ENCODE measurements at places on chromosomes 16 and 17. TPM values are rescaled to one million over a fixed set of nuclear protein-coding genes. Genes with fewer than 3 reads are reported as not detected.
A peak's percentile ranks its signal among the peaks of the same experiment; 100 is the strongest.

The CACNG4 gene
- 3.9 TPM for total RNA-seq

The ESRP2 gene
- total RNA-seq: 0.70 TPM

The TRIM72 gene
- not detected for total RNA-seq

The SLC47A1 gene
- total RNA-seq: 28.5 TPM

The SEPTIN1 gene
- total RNA-seq: not detected

The CCDC200 gene
- not detected for total RNA-seq

The MT4 gene
- total RNA-seq: not detected

- H3K4me1 ChIP-seq: no peaks in the 10 kb centered on the region
- H3K36me3 ChIP-seq: no peaks in the 10 kb centered on the region
- peak; percentile 64 for DNase-seq
- H3K27me3 ChIP-seq: no peaks in the 10 kb centered on the region
- no peak overlapping the region for H3K27ac ChIP-seq
Measured at GRCh38 chr17:17354560-17355349, 51.6 kb downstream of the NT5M start.

DNA sequence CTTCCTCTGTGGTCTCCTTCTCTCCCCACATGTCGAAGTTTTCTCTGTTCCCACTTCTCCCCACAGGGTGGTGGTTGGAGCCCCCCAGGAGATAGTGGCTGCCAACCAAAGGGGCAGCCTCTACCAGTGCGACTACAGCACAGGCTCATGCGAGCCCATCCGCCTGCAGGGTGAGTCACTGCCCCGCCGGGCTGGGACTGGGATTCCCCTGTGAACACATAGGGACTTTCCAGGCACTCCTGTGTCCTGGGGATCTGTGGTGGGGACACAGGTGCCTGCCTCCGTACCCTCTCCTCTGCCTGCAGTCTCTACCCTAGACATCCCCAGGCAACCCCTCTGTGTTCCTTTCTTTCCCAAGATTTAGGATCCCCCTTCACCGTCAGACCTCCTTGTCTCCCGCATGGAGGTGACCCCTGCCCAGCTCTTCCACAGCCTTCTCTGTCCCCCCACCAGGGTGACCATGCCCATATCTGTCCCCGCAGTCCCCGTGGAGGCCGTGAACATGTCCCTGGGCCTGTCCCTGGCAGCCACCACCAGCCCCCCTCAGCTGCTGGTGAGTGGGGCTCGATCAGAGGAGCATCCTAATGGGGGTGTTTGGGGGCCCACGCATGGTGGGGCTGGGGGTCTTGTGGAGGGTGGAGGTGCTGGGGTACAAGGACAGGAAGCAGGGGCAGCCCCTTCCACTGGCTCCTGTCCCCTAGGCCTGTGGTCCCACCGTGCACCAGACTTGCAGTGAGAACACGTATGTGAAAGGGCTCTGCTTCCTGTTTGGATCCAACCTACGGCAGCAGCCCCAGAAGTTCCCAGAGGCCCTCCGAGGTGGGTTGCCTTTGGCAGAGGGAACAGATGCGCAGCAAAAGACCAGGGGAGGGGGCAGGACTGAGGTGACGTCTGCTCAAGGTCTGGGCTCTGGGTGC lies 5.8 kb downstream of the ITGAM start:
- no peak for DNase-seq
- no peaks in the 10 kb centered on the region for H3K36me3 ChIP-seq
- H3K27ac ChIP-seq: no peak overlapping the region
- no peaks in the 10 kb centered on the region for H3K4me1 ChIP-seq
- H3K27me3 ChIP-seq: no peaks in the 10 kb centered on the region
- H3K4me3 ChIP-seq: no peak overlapping the region

DNA sequence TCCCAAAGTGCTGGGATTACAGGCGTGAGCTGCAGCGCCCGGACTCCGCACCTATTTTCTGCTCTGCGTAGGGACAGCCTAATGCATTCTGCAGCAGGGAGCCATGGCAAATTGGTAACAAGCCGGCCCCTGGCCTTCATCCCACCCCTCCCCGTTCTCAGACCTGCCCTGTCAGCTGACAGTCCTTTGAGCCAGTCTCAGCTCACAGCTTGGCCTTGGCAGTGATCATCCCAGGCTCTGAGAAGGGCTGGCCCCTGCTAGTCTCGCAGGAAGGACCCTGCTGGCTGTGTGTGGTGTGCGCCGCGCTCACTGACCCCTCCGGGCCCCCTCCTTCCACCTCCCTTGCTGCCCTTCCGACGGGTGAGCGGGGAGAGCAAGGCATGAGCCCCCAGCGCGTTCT lies 10.3 kb upstream of the NPTX1 start:
- H3K27ac ChIP-seq: no peak overlapping the region
- no peaks in the 10 kb centered on the region for H3K27me3 ChIP-seq
- H3K4me3 ChIP-seq: no peak overlapping the region
- no peaks in the 10 kb centered on the region for H3K36me3 ChIP-seq
- H3K4me1 ChIP-seq: no peaks in the 10 kb centered on the region
- DNase-seq: no peak

DNA sequence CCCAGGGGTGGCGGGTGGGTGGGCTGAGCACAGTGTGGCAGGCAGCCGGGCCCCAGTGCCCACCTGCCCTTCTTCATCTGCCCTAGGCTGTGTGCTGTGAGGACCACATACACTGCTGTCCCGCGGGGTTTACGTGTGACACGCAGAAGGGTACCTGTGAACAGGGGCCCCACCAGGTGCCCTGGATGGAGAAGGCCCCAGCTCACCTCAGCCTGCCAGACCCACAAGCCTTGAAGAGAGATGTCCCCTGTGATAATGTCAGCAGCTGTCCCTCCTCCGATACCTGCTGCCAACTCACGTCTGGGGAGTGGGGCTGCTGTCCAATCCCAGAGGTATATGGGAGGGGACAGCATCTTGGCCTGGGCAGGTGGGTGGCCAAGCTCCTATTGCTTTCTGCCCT lies 6.4 kb downstream of the GRN start:
- H3K27me3 ChIP-seq: no peaks in the 10 kb centered on the region
- H3K36me3 ChIP-seq: no peaks in the 10 kb centered on the region
- no peak overlapping the region for H3K27ac ChIP-seq
- H3K4me1 ChIP-seq: no peaks in the 10 kb centered on the region
- DNase-seq: no peak

- no peak overlapping the region for H3K27ac ChIP-seq
- DNase-seq: no peak
- no peaks in the 10 kb centered on the region for H3K27me3 ChIP-seq
- H3K4me1 ChIP-seq: no peaks in the 10 kb centered on the region
- no peak overlapping the region for H3K4me3 ChIP-seq
Measured at GRCh38 chr16:12553191-12553590, 250.5 kb downstream of the CPPED1 start.

DNA sequence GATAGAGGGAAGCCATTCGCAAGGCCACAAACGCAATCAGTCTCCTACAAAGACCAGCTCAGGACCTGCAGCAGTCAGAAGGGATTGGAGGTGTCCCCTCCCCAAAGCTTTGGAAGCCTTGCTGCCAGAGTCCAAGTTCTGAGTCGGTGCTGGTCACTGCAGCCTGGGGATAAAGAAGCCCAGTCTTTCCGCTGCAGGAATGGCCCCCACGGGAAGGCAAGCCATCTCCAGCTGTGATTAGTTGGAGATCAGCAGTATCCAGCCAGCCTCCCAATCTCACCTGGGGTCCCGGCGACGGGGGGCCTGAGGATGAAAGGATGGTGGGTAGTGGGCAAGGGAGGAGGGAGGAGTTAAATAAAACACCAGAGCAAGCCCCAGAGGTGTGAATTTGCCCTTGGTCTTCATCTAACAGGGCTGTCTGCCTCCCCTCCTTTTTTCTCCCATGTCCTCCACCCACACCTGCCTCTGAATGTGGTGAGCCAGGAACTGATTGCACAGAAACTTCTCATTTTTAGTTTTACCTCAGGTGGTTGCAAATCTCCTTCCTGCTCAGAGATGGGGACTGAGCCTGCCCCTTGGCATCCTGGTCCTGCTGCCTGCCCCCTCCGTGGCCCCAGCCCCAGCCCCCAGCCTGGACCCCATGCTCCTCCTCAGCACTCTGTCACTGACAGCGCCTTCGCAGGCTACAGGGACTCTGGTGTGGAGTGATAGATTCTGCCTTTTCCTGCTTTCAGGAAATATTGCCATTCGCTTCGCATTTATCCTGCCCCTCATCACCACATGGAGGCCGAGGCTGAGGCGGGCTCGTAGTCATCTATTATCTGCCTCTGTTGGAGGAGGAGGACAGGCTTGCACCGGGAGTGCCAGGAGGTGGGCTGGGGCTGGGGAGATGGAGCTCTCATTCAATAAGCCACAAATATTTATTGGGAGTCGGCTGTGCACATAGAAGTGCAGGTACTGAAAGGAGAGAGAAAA lies 262.9 kb upstream of the SDK2 start:
- H3K4me1 ChIP-seq: no peaks in the 10 kb centered on the region
- no peak overlapping the region for H3K4me3 ChIP-seq
- H3K27me3 ChIP-seq: no peaks in the 10 kb centered on the region
- no peaks in the 10 kb centered on the region for H3K36me3 ChIP-seq
- H3K27ac ChIP-seq: no peak overlapping the region
- no peak for DNase-seq

- no peak for DNase-seq
- H3K4me3 ChIP-seq: no peak overlapping the region
- no peaks in the 10 kb centered on the region for H3K27me3 ChIP-seq
- H3K27ac ChIP-seq: no peak overlapping the region
Measured at GRCh38 chr17:18961634-18962493, 9.9 kb downstream of the SLC5A10 start.

DNA sequence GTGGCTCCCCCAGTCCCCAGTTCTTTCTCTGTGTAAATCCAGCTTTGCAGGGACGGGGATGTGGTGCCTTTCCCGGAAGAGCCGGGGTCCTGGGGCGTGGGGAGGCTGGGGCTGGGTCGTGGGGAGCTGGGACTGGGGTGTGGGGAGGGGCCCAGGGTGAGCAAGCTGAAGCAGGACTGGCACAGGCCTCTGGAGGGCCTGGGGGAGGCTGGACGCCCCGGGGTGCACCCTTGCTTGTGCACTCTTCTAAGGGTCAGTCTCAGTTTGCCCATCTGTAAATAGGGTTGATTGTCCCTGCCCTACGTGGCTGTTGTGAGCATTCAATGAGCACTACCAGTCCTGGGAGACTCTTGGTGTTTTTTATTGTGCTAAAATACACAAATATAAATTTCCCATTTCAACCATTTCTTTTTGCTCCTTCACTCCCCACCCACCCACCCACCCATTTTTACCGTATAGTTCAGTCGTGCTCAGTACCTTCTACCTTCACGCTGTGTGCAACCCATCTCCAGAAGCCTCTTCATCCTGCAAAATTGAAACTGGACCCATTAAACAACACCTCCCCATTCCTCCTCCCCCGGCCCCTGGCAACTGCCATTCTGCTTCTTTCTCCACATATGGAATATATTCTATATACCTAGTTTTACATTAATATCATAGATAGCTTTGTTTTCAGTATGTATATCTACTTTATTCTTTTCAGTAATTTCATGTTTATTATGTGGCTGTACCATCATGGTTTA lies 7.8 kb upstream of the TBC1D3B start:
- H3K36me3 ChIP-seq: no peaks in the 10 kb centered on the region
- peak; percentile 2 for DNase-seq
- peak overlapping the region; percentile 56 for H3K4me3 ChIP-seq
- H3K4me1 ChIP-seq: peaks cover 6% of the 10 kb centered on the region

GRCh38 chr17:80694085-80694991 lies 149.7 kb downstream of the RPTOR start:
- no peak for DNase-seq
- no peak overlapping the region for H3K27ac ChIP-seq
- no peaks in the 10 kb centered on the region for H3K27me3 ChIP-seq
- no peaks in the 10 kb centered on the region for H3K36me3 ChIP-seq

DNA sequence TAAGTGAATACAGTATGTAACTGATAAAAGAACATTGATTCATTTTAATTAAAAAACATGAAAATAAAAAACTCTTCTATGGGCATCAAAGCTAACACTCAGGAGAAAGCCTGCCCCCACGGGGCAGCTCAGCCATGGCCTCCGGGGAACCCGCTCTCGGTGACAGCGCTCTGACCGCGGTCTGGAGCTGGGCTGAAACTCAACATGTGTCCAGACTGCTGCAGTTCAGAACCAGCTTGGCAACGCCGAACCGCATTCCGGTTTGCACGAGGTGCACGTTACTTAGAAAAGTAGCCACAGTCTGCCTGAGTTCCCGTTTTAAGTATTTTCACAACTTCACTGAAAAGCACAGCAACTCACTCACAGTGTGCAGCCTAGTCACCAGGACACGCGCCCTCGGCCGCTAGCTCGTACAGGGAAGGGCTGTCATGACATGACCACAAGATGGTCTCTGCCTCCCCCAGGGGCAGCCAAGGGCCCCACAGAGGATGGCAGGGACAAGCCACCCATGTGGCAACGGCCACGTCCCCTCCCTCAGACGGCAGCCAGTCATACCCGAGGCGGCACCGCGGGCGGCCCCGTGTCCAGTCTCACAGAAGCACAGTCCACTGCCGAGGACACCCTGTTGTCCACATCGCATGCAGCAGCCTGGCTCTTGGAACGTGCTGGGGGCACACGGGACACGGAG lies 77.1 kb upstream of the METRNL start:
- no peaks in the 10 kb centered on the region for H3K4me1 ChIP-seq
- H3K4me3 ChIP-seq: no peak overlapping the region
- H3K27ac ChIP-seq: no peak overlapping the region

DNA sequence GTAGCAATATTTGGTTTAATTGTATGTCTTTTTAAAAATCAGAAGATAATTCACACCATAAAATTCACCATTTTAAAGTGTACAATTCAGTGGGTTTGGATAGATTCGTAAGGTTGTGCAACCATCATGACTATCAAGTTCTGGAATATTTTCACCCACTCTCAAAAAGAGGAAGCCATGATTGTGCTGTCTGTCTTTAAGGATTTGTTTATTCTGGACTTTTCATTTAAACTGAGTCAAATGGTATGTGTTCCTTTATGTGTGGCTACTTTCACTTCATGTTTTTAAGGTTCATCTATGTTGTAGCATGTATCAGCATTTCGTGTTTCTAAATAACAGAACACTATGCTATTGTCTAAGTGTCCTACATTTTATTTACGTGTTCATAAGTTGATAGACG lies 68.1 kb upstream of the CPHXL start:
- DNase-seq: no peak
- H3K4me1 ChIP-seq: no peaks in the 10 kb centered on the region
- H3K4me3 ChIP-seq: no peak overlapping the region
- no peak overlapping the region for H3K27ac ChIP-seq
- H3K36me3 ChIP-seq: no peaks in the 10 kb centered on the region
- H3K27me3 ChIP-seq: no peaks in the 10 kb centered on the region

DNA sequence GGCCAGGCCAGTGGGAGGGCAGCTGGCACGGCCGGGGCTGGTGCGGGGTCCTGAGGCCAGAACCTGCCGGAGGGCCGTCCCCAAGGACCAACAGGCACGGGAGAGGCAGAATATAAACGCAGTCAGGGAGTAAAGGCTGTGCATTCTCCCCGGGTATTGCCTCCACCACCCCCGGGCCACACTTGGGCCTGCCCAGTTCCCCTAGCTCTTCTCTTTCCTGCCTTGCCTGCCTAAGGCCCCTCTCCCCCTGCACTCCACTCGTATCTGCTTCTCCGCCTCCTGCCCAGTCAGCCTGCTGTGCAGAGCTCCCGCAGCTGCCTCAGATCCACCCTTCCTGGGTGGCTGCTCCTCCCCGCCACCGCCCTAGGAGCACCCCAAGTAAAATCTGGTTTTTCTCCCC lies 5.0 kb upstream of the RPH3AL start:
- no peak for DNase-seq
- no peaks in the 10 kb centered on the region for H3K27me3 ChIP-seq
- H3K4me1 ChIP-seq: no peaks in the 10 kb centered on the region
- no peaks in the 10 kb centered on the region for H3K36me3 ChIP-seq
